T-helper 22 cell (primary cell): ENCODE measurements at places on chromosomes 5 and 9.

DNA sequence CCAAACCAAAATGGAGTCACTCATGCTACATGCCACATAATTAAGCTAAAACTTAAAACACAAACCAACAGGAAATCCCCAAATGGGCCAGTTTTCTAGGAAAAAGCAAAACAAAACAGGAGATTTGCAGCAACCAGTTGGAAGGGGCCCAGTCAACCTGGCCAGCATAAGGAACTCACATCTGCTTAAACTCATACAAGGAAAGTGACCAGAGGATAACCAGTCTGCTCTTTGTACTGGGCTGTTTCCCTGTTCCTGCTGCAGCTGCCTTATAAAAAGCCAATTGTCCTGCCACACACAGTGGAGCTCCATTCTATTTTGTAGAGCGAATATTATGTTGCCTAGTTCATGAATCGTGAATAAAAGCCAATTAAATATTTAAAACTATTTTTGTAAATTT is 29.5 kb upstream of the PTPDC1 start:
- no peak for DNase-seq

DNA sequence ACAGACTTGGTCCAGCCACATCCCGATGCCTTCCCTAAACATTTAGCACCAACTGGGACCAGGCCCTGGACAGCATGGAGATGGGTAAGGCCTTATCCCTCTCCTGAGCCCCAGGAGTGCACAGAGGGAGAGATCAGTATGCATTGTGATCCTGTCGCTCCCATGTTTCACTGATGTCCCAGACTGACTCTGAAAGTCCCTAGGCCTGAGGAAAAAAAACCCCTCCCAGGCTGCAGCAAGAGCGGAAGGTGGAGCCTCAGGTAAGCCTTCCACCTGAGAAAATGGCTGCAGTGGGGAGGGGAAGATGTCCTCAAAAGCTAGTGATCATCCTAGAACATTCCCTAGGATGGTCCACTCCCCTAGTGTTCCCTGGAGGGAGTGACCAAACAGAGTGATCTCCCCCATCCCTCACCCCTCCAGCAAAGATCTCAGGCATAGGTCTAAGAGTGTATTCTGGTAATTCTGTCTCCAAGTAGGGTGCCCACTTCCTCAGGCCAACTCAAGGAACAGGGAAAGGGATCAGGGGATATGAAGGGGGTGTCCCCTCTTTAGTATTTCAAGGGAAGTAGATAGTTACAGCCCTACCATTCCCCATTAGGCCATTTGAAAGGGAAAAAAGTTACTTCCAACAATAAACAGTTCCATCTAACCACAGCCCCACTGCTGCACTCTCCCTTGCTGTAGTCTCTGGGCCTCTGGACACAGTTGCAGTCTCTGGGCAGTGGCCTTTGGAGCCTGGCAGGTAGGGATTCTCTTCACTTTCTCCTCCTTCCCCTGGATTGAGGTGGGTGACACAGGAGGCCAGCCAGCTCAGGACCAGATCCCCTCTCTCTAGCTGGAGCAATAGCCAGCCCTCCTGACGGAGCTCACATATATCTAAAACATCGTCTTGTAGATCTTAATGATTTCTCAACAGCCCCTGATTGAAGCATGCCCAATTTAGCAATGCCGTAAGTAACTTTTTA is 6.8 kb upstream of the CXXC5 start:
- no peak for DNase-seq

- no peak for DNase-seq
These were observed 343.7 kb downstream of the EBF1 start for GRCh38 chr5:158755986-158756385.

- DNase-seq, result no peak
These were observed 162.5 kb upstream of the GAS1 start for GRCh38 chr9:87109851-87110250.

DNA sequence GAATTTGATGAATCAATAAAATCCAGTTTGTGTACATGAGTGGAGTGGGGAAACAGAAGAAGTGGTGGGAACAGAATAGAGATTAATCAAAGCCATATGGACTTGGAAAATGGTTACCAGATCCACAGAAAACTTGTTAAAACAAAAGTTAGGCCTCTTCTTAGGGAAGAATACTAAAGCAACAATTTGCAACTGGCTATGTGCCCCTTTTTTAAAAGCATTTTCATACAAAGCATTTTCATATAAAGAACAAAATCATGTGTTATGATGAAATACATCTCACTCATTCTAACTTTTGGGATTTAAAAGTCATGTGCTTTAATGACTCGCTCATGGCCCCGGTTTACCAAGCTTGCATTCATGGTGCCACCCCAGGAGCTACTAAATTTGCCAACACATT is 276.9 kb downstream of the EFNA5 start:
- DNase-seq, result no peak

DNA sequence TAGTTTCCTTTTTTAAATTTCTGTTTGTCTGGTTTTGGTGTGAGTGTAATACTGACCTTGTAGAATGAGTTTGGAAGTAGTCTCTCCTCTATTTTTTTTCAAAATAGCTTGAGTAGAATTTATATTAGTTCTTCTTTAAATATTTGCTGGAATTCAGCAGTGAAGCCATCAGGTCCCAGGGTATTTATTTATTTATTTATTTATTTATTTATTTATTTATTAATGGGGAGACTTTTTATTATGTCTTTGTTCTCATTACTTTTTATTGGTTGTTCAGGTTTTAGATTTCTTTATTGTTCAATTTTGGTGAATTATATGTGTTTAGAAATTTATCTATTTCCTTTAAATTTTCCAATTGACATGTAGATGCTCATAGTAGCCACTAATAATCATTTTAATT is 875.8 kb upstream of the COX7C start:
- no peak for DNase-seq

DNA sequence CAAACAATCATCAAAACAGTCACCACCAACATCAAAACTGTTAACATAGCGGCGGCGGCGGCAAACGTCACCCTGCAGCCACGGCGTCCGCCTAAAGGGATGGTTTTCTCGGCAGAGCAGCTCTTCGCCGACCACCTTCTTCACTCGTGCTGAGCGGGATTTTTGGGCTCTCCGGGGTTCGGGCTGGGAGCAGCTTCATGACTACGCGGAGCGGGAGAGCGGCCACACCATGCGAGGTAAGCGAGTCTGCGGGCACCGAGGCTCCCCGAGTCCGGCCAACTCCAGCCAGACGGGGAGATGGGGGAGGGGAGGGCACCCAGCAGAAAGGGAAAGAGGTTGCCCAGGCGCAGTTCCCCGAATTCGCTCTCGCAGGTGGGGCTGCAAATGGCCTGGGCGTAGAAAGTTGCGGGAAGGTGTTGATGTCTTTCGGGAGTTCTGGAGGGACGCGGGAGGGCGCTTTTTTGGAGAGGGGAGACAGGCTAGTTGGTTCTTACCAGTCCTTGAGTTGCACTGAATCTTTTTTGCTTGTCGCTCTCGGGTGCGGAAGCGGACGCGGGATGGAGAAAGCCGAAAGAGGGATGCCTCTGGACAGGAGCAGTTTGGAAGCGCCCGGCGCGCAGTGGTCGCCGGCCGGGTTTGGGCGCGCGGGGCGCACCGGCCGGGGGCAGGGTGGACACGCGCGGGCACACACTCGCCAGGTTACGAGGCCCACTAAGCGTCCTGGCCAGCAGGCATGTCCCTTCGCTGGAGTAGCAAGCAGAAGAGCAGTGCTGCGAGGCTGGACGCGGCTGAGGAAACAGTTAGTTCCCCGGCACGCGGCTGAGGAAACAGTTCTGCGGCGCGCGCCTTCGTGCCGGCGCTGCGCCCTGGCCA is 849 bp downstream of the RORB start:
- no peak for DNase-seq

- DNase-seq, result no peak
These were observed 106.9 kb downstream of the GLDC start for GRCh38 chr9:6538666-6539071.

DNA sequence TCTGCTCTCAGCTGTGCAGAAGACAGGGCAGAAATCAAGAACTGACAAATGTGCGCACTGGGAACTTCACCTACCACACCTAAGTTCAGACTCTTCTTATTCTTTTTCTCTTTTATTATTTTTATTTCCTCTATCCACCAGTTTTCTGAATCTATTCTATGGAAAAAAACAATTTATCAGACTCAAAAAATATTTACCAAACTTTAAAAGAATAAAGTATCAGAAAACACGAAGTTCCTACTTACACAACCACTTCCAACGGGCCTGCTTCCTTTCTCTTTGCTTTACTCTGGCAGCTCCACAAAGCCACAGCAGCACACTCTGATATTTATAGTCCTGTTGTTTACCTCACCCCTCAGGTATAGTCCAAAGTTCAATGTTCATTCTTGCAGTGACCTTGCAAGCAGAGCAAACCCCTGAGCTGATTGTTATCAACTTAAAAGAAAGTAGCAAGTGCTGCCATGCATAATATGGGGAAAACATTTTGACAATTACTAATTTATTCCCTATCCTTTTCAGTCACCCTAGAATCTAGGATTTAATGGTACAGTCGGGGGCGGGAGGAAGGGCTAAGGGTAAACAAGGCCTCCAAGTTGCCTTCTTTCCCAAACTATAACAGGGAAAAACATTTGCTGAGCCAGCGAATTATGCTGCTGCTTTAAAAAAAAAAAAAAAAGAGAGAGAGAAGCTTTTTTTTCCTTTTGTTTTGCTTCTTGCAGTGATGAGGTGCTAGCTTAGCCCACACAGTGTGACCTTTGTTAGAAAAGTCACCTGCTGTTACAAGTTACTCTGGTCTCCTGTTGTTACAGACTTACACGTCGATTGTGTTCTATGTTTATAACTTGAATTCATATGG is at the start of gene SELENOP:
TSS of gene SELENOP (minus strand) at position 302 of the 856 bp plus-strand sequence. CDS start 3,539 bp downstream, outside the sequence.
- DNase-seq, result no peak

GRCh38 chr9:70490478-70490877 is 76.0 kb upstream of the KLF9 start:
- no peak for DNase-seq

DNA sequence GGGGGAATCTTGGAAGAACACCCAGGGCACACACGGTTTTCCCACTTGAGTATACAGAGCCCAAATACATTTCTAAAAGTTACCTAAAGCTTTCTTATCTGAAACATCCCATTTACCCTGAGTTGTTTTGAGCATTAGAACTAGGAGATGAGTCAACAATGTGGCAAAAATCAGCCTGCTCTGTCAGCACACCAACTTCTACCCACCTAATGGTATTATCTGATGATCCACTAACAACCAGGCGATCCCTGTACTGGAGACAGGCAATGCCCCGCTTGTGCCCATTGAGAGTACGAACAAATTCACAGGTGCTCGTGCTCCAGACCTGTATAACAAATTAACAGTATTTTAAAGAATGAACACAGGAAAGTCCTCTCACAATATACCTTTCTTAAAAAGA is 87.0 kb downstream of the SMIM23 start:
- DNase-seq, result no peak

DNA sequence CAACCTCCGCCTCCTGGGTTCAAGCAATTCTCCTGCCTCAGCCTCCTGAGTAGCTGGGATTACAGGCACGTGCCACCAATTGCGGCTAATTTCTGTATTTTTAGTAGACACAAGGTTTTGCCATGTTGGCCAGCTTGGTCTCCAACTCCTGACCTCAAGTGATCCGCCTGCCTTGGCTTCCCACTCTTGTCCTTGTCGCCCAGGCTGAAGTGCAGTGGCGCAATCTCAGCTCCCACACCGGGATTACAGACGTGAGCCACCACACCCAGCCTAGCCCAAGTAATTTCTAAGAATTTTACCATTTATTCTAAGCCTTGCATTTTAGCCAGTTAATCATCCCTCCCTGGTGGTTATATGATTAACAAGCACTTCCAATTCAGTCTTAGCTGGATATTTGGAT is 11.0 kb downstream of the NAIP start:
- DNase-seq, result no peak

- no peak for DNase-seq
These were observed 134.1 kb upstream of the IFNE start for GRCh38 chr9:21616082-21616778.

- no peak for DNase-seq
These were observed 156.3 kb upstream of the IER5L start for GRCh38 chr9:129334105-129334935.

DNA sequence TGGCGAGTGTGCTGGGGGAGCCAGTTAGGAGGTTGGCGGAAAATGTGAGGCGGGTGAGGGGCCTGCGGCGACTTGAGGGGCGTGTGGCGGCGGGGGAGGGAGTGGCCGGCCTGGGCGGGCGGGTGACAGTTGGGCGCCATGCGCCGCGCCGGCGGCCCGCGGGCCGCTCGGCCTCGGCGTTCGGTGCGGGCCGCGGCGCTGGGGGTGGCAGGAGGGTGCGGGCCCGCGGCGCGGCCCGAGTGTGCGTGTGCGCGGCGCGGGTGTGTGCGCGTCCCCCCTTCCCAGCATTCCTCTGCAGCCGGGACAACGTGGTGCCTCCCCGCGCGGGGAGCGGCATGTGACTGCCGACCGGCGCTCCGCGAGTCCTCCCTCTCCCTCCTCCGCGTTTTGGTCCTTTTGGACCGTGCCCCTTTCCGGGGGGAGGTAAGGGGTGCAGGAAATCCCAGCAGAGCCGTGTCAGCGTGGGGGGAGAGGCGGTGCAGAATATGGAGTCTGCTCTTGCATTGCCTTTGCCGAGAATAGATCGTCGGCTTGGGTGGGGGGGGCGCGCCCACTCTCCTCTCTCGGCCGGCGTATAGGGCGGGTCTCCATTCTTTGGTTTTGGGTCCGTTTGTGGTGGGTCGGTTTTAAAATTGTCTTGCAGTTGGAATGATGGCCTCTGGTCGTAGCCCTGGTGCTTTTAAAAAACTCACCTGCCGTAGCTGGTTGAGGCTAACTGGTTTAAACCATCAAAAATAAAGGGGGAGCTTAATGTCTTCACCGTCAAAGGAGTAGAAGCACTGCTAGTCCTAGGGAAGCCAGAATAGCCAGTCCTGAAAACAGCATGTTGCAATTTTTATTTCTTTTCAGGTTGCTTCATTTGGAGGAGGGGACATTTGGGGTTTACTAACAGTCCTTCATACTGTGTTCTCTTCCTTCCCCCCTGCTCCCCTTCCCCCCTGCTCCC is 2.0 kb downstream of the LARP1 start:
- peak; percentile 30 for DNase-seq

GRCh38 chr5:156006026-156006647 is 320.8 kb upstream of the SGCD start:
- no peak for DNase-seq

DNA sequence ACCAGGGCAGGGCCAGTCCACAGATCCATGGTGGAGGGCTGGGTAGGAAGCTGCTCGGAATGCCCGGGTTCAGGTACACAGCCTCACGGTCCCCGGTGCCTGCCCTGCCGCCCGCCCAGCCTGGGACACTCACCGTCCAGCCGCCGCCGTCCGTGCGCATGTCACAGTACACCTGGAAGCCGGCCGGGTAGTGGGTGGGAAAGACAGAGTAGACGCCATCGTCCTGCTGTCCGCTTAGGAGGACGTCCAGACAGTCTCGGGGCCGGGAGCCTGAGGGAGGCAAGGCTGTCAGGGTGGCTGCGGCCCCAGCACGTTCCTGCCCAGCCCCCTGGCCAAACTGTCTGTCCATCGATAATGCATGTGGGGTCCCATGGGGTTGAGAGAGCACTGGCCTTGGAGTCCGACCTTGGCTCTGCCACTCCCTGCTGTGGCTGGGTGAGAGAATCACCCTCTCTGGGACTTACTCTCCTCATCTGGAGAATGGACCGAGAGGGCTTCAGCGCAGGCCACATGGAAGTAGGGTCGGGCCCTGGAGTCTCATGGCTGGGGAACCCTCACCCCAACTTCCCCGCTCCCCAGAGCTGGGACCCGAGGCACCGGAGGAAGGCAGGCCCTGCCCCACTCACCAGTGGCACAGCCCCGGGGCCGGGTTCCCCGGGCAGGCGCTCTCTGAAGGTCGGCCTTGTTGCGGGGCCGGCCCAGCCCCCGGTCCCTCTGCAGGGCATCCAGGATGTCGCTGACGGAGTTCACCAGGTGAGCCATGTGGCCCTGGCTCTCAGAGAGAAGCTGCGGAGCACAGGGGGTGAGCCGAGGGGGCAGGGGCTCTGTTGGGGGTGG is 15.2 kb downstream of the FIBCD1 start:
- DNase-seq, result no peak

GRCh38 chr5:36397901-36398536 is 96.3 kb upstream of the RANBP3L start:
- no peak for DNase-seq
